Activated CD4-positive, alpha-beta T cell treated with anti-CD3 and anti-CD28 coated beads for 48 hours (primary cell): ENCODE measurements at places on chromosomes 3 and 15.
A peak's percentile ranks its signal among the peaks of the same experiment; 100 is the strongest.

GRCh38 chr15:77493324-77493907 is 72.7 kb downstream of the HMG20A start:
- peak; percentile 9 for DNase-seq

GRCh38 chr15:77664428-77664827 is 31.7 kb upstream of the LINGO1 start:
- DNase-seq, result no peak

- DNase-seq, result no peak
Measured at GRCh38 chr3:20537234-20537633, 351.2 kb upstream of the SGO1 start.

GRCh38 chr15:70354346-70354905 is 256.7 kb upstream of the TLE3 start:
- no peak for DNase-seq

GRCh38 chr3:55629432-55629831 is 142.3 kb upstream of the WNT5A start:
- DNase-seq, result no peak

DNA sequence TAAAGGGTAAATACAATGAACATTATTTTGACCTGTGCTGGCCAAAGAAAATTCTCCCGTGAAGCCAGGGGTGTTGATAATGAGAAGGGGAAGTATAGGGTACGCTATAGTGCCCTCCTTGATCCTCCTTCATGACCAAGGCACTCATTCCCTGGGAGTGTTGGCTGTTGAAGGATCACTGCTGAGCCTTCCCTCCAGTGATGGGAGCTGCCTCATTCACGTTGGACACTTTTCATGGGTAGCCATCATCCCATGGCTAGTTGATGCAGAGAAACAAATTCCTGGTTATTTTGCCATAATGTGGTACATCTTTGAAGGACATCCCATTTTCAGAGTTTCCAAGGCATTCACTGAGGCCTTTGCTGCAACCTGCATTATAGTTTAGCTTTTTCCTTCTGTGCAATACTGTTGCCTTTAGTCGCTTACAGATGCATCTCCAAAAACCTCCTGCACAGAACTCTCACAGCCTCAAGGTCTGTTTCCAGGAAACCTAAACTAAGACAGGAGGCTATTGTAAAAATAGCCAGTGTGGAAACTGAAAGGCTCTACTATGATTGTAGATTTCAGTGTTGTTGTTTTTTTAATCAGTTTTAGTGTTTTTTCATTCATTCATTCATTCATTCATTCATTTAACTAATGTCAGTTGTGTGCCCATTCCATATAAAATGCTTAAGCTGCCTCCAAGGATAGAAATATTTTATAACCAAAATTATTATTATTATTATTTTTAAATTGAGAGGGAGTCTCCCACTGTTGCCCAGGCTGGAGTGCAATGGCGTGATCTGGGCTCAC is 40.8 kb downstream of the TGFBR2 start:
- DNase-seq, result no peak

DNA sequence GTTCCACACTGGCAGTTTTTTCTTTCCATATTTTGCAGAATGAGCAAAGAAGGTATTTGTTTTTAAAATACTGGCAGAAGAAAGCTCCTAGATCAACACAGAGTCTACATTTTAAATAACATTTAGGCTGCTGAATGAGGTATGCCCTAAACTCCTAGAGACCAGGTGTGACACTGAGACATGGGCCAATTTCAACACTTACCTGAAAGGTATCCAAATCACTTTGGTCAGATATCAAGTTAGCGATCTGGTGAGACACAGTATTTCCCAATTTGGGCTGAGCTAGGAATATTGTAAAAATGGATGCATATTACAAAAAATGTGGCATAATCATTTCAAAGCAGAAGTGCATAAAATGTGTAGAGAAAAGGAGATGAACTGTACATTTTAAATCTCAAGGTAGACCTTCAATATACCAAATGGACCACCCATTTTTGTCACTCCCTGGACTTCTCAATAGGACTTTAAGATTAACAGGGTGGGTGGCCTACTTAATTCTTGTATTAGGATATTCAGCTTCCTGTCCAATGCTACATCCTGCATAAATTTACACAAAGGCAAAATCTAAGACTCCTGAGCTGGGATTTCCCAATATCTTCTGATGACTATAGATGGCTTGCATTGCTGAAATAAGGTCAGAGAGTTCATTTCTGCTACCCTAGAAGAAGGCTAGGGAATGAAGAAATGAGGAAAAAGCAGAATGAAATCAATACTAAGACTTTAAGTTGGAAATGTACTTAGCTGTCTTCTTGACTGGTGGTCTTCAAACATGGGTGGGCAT is 487.8 kb downstream of the FOXP1 start:
- no peak for DNase-seq

DNA sequence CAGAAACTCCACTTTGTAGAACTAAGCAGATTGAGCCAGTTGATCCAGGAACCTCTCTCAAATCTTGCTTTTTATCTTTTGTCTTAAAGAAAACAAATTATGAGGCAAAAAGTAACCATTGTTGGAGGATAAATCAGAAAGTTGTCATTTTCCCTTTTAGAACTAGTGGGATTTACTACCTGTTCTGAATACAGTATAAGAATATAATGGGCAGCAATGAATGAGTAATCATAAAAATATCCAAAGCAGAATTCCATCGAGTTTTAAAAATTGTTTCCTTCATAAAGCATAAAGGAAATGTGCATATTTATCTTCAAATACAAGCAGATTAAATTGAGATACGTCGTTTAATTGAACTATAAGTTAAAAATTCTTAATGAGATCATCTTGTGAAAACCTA is 15.9 kb upstream of the ANO10 start:
- DNase-seq, result no peak

- DNase-seq, result no peak
Measured at GRCh38 chr3:104349836-104350235, 1016.9 kb upstream of the ALCAM start.

- no peak for DNase-seq
Measured at GRCh38 chr3:121651684-121652083, 9.0 kb downstream of the HCLS1 start.

DNA sequence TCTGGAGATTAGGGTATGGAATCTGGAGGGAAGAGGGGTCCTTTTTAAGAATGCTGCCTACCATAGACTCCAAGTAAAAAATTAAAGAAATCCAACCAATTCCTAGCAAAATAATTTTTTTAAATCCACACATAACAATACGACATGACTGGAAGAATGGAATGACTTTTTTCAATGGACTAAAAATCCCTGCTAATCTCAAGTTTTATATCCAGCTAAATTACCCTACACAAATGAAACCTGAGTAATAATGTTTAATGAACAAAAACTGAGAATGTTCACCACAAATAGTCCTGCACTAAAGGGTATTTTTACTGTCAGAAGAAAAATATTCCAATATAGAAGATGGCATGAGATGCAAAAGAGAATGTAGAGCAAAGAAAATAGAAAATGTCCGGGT is 220.3 kb upstream of the AGTR1 start:
- DNase-seq, result no peak

DNA sequence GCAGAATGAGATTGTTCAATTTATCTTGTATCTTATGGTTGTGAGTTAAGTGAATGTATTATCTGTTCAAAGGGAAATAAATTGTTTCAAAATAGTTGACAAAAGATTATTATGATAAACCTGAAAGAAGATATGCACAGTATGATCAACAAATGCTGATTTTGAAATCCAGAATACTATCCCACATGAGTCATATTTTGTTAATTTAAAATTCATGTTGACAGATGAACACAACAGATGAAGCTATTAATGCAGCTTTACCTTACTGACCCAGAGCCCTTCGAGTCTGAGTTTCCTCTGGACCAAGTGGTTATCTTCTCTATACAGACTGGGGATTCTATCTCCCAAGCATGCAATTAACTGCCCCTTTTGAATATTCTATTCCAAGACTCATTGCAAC is 482.8 kb downstream of the FGF12 start:
- DNase-seq, result no peak

- no peak for DNase-seq
Measured at GRCh38 chr3:113771993-113772392, 25.2 kb downstream of the ATP6V1A start.

GRCh38 chr3:38519000-38519399 is 22.9 kb downstream of the EXOG start:
- DNase-seq, result no peak

DNA sequence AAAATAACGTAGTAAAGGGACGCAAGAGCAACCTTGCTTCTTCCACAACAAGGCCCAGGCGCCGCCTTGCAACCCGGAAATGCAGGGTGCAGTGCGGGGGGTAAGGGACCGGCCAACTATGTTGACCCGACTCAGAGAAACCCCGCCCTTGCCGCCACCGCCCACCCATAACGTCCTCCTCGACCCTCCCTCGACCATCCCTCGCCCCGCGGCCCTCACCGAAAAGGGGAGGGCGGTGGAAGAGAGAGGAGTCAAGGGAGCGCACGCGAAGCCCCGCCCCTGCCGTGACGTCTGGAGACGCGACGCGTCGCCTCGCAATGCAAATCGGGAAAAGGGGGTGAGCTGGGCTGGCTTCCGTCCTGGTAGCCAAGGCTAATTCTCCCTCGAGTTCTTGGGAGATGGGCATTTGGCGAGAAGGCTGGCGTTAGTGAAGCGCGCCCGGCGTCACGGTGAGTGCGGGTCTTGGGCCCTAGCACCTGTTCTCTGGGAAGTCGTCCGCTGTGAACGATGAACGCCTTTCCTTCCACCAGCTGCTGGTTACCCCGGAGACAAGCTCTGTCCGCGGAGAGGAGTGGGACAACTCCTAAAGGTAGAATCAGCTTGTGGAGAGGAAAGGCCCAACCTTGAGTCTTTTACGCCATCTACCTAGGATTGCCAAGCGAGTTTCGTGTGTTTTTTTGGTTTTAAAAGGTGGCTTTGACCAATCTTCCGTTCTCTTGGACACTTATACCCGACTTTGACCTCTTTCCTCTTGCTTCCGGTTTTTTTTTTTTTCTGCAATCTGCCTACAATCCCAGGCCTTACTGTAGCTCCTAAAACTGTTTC is at the start of gene USP8:
TSS of gene USP8 (plus strand) at position 340 of the 825 bp plus-strand sequence. CDS start 14,669 bp downstream, outside the sequence.
- peak; percentile 97 for DNase-seq

- DNase-seq, result no peak
Measured at GRCh38 chr15:29589416-29589815, 232.9 kb downstream of the TJP1 start.

DNA sequence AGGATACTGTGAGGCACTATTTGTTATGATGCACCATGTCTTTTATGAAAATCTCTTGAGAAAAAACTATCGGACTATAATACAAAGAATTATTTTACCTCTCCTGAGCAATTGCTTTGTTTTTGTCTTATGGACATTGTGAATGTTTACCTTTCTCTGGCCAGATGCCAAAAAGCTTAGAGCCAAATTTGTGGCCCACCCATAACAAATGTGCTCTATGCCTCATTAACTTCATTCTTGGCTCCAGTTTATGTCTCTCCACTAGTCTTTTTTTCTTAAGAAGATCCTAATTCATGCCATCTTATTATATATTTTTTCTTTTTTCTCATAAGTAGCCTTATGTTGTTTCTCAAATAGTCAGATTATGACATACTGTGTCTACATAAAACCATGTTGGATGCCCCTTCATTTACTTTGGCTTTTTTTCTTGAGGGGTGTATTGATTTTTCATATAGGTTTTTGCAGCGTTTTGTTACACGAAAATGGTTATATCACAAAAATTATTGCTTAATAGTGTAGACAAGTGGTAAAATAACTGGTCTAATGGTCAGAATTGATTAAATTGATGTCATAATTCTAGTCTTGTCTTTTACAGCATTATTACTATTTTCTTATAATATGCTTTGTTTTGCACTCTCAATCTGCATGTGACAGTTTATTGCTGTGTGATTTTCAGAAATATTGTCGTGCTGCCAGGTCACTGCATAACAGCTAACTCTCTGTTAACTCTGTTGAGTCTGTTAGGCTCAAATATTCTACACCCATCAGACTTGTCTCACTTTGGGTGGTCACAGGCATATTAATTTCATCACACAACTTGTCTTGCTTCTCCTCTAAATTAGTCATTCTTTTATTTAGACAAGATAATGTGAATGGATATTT is 18.2 kb downstream of the SENP8 start:
- no peak for DNase-seq

DNA sequence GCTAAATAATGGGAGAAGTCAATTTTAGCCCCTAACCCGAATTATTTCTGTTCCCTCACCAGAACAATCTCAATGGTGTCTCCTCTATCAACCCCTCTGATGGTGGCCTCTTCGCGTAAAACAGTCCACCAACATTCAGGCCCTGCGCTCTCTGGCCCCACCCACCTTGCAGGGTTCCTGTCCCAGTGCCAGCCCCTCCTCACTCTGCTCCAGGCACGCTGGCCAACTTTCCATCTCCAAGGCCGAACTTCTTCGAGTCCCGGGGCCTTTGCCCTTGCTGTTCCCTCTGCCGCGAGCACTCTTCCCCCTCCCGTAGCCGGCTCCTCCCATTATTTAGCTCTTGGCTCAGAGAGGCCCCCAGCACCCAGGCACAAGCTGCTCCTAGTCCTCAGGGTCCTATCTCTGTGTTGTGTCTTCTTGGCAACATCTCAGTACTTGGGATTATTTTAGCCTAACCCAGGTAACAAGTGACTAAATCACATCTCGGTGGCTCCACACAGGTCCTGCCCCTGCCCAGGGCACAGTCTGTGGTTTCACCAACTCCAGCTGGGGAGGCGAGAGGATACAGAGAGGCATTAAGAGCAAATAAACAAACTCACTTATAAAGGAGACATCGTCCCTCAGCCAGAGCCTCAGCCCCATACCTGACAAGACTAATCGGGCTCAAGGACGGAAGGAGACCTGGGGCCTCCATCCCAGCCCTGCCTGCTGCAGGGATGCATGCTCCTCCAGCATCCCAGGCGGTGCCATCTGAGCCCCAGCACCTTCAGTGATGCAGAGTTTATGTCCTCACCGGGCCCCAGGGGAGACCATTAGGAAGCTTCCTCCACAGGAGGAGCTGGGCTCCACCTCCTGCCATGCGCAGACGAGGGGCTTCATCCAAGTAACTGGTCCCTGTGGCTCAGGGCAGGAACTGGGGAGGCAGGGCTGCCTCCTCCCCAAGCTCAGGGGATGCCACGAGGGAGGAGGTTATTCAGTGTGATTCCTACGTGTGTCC is 19.7 kb upstream of the IQSEC1 start:
- DNase-seq, result no peak

DNA sequence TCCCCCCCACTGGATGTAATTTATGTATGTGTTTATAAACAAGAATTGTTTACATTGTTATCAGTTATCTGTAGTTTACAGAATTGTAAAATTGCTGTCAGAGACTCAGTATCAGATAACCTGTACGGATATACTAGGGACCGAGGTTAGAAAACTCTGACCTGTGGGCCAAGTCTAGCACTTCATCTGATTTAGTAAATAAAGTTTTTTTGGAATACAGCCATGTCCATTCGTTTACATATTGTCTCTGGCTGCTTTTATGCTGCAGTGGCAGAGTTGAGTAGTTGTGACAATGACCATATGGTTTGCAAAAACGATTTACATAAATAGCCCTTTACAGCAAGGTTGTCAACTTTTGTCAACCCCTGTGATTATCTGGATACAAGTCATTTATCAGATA is 52.6 kb downstream of the LRRC28 start:
- no peak for DNase-seq

DNA sequence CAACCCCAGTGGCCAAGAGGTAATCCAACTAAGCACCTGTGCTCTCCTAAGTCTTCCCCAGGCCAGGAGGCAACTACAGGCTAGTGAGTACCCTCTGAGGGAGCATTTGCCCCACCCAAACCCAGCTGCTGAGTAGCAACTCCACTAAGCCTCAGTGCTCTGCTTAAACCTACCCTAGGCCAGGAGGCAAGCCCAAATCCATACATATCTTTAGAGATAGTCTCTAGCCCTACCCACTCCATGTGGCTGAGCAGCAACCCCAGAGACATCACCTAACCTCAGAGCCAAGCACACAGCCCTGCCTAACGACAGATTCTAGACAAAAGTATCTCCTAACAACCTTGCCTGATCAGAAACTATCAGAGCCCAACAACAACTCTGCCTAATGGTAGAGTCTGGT is 132.8 kb upstream of the TTC14 start:
- no peak for DNase-seq
